ENCODE measurements at places on chromosomes 2 and 18. TPM values are rescaled to one million over a fixed set of nuclear protein-coding genes. Genes with fewer than 3 reads are reported as not detected.

The CIDEA gene
- total RNA-seq, result 3.9 TPM

The DUSP19 gene
- total RNA-seq, result 1.1 TPM

The PRLH gene
- not detected for total RNA-seq

The CAPN14 gene
- total RNA-seq, result 0.30 TPM

The RESP18 gene
- not detected for total RNA-seq
